ENCODE measurements at places on chromosomes 7 and 10. TPM values are rescaled to one million over a fixed set of nuclear protein-coding genes. Genes with fewer than 3 reads are reported as not detected.

The STEAP4 gene
- 0.04 TPM for total RNA-seq

The CADPS2 gene
- total RNA-seq: 2.0 TPM

The ABCA13 gene
- total RNA-seq: 0.36 TPM

The TMEM209 gene
- 25.0 TPM for total RNA-seq

The CHST3 gene
- 15.9 TPM for total RNA-seq

The KEL gene
- total RNA-seq: 0.36 TPM

The CYP3A7 gene
- 0.36 TPM for total RNA-seq

The OPALIN gene
- 0.21 TPM for total RNA-seq

The COBL gene
- total RNA-seq: 7.7 TPM

The ATRNL1 gene
- 40.4 TPM for total RNA-seq

The GALNT17 gene
- total RNA-seq: not detected

The ZNF488 gene
- total RNA-seq: 0.16 TPM

The RBP4 gene
- total RNA-seq: not detected

The SCART1 gene
- total RNA-seq: 0.76 TPM

The ACADSB gene
- 9.5 TPM for total RNA-seq

The GIMAP5 gene
- 0.32 TPM for total RNA-seq

The HEPACAM2 gene
- 0.11 TPM for total RNA-seq

The GPER1 gene
- total RNA-seq: 1.4 TPM

The EBLN1 gene
- total RNA-seq: not detected

The KMT2E gene
- 105 TPM for total RNA-seq

The LYZL1 gene
- not detected for total RNA-seq

The SPDYE2B gene
- not detected for total RNA-seq

The STRIP2 gene
- total RNA-seq: 2.1 TPM

The DAGLB gene
- total RNA-seq: 18.9 TPM

The HOXA3 gene
- total RNA-seq: 30.2 TPM

The NPSR1 gene
- total RNA-seq: 6.1 TPM

The MARVELD1 gene
- 37.7 TPM for total RNA-seq

The AKR1B1 gene
- total RNA-seq: 66.8 TPM

The FGL2 gene
- 0.56 TPM for total RNA-seq

The NRG3 gene
- total RNA-seq: 17.2 TPM

The FAM3C gene
- 30.9 TPM for total RNA-seq

The PTEN gene
- total RNA-seq: 64.9 TPM

The CACNA2D1 gene
- 31.7 TPM for total RNA-seq

The HOXA6 gene
- total RNA-seq: 26.4 TPM

The CAMK1D gene
- 5.6 TPM for total RNA-seq

The DNAJC9 gene
- 32.0 TPM for total RNA-seq

The OR2A1 gene
- total RNA-seq: 0.46 TPM

The C10orf62 gene
- total RNA-seq: 0.31 TPM

The NKX6-2 gene
- total RNA-seq: 1.3 TPM

The MACC1 gene
- total RNA-seq: 0.09 TPM

The MRM2 gene
- total RNA-seq: 29.1 TPM

The NEUROD6 gene
- 0.77 TPM for total RNA-seq

The LBX1 gene
- total RNA-seq: 1.5 TPM

The FBXL13 gene
- 3.7 TPM for total RNA-seq

The IL2RA gene
- total RNA-seq: not detected

The PKD2L1 gene
- total RNA-seq: 0.36 TPM

The RABGEF1 gene
- 15.4 TPM for total RNA-seq

The PRRT4 gene
- 6.1 TPM for total RNA-seq

The CLRN3 gene
- not detected for total RNA-seq

The PRPS1L1 gene
- 0.32 TPM for total RNA-seq

The CPXM2 gene
- total RNA-seq: 0.13 TPM
